ENCODE measurements at places on chromosomes 12 and 14. TPM values are rescaled to one million over a fixed set of nuclear protein-coding genes. Genes with fewer than 3 reads are reported as not detected.

GRCh38 chr12:38825006-38825405 is 80.4 kb downstream of the CPNE8 start:
- H3K27ac ChIP-seq: no peak overlapping the region
- no peaks in the 10 kb centered on the region for H3K36me3 ChIP-seq
- H3K4me1 ChIP-seq: no peaks in the 10 kb centered on the region

GRCh38 chr14:56587701-56588100 is 8.1 kb downstream of the TMEM260 start:
- peaks cover 12% of the 10 kb centered on the region for H3K36me3 ChIP-seq
- DNase-seq: no peak
- H3K4me3 ChIP-seq: no peak overlapping the region
- no peaks in the 10 kb centered on the region for H3K4me1 ChIP-seq
- no peaks in the 10 kb centered on the region for H3K27me3 ChIP-seq

GRCh38 chr12:14356147-14356546 is 9.3 kb upstream of the ATF7IP start:
- H3K36me3 ChIP-seq: peaks cover 4% of the 10 kb centered on the region
- H3K4me1 ChIP-seq: no peaks in the 10 kb centered on the region
- no peak overlapping the region for H3K4me3 ChIP-seq
- no peak overlapping the region for H3K27ac ChIP-seq

TMTC2 gene
- total RNA-seq: 1.9 TPM

DNA sequence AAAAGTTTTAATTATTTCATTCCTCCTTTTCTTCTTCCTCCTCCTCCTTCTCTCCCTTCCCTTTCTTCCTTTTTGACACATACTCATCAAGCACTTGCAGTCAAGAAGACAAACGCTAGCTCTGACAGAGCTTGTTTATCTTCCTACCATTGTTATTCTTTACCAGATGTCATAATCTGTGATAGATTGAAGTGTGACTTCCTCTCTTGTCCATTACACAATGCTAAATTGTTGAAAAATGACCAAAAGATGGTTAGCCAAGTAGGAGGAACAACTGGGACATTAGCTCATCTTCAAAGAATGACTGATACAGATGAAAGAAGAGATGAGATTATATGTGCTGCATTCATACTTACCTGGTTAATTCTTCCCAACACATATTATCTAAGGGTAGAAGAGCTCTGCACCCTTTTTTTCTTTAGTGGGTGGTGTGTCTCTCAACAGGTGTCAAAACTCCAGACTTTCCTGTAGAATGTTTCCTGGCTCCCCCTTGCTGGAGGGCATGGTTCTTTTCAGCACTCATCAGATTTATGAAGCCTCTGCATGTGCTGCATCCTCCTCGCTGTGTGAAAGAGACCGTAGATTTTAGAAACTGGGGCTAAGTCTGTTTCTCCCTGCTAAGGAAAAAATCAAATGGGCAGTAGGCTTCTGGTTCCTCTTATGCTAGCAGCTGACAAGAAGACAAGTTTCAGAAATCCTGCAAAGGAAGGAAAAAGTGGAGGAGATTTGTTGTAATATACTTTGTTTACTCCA is 147.1 kb downstream of the TMX1 start:
- H3K27me3 ChIP-seq: peaks cover 15% of the 10 kb centered on the region
- no peak overlapping the region for H3K4me3 ChIP-seq
- H3K27ac ChIP-seq: no peak overlapping the region
- H3K36me3 ChIP-seq: no peaks in the 10 kb centered on the region

- H3K4me3 ChIP-seq: no peak overlapping the region
- DNase-seq: no peak
- H3K27me3 ChIP-seq: no peaks in the 10 kb centered on the region
- no peaks in the 10 kb centered on the region for H3K36me3 ChIP-seq
- no peak overlapping the region for H3K27ac ChIP-seq
These were observed 353.6 kb downstream of the LRFN5 start for GRCh38 chr14:41960281-41960680.

CLEC4E gene
- not detected for total RNA-seq

DNA sequence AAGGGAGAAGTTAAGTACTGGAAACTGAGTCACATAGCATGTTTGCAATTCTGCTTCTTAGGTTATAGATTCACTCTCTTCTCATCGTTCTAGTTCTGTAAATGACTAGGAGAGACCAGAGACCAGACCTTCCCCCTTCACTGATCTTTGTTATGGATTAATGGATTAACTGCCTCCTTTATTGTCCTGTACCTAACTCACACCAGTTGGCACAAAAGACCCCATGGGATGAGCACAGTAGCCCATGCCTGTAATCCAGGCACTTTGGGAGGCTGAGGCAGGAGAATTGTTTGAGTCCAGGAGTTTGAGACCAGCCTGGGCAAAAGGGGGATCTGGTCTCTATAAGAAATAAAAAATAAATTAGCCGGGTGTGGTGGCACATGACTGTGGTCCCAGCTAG is 20.8 kb downstream of the BCAT1 start:
- no peak overlapping the region for H3K27ac ChIP-seq
- no peak overlapping the region for H3K4me3 ChIP-seq
- DNase-seq: no peak
- peaks cover 3% of the 10 kb centered on the region for H3K27me3 ChIP-seq

GRCh38 chr12:123491056-123491455 is 33.1 kb downstream of the SNRNP35 start:
- H3K27me3 ChIP-seq: no peaks in the 10 kb centered on the region
- H3K4me3 ChIP-seq: no peak overlapping the region
- no peak for DNase-seq
- no peaks in the 10 kb centered on the region for H3K36me3 ChIP-seq

VAMP1 gene
- total RNA-seq: 46.6 TPM

CAPZA3 gene
- not detected for total RNA-seq

RNASE3 gene
- not detected for total RNA-seq

GRCh38 chr14:86543521-86543920 is 1013.6 kb downstream of the FLRT2 start:
- no peak for DNase-seq
- H3K27me3 ChIP-seq: no peaks in the 10 kb centered on the region
- no peaks in the 10 kb centered on the region for H3K36me3 ChIP-seq

GRCh38 chr14:82438436-82438835 is 904.8 kb upstream of the SEL1L start:
- no peak for DNase-seq
- H3K27me3 ChIP-seq: no peaks in the 10 kb centered on the region
- H3K4me3 ChIP-seq: no peak overlapping the region
- H3K36me3 ChIP-seq: no peaks in the 10 kb centered on the region
- H3K4me1 ChIP-seq: no peaks in the 10 kb centered on the region

DNA sequence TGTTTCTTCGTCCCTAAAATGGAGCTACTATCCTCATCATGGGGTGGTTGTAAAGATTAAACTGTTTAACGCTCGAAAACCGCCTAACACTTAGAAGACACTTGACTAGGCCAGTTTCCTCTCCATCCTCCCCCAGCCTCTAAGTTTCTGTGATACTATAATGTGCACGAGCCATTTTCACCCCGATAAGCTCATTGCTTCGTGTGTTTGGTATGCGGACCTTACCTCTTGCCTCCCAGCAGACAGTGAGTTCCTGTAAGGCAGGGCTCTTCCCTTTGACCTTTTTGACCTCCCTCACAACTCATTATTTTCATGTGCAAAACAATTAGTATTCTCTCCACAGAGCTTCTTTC is 499 bp upstream of the GXYLT1 start:
- peaks cover 37% of the 10 kb centered on the region for H3K4me1 ChIP-seq
- peak overlapping the region; percentile 66 for H3K27ac ChIP-seq
- peaks cover 5% of the 10 kb centered on the region for H3K36me3 ChIP-seq
- no peak for DNase-seq
- H3K27me3 ChIP-seq: peaks cover 6% of the 10 kb centered on the region
- peak overlapping the region; percentile 77 for H3K4me3 ChIP-seq

LLPH gene
- 39.1 TPM for total RNA-seq

PMEL gene
- total RNA-seq: 0.10 TPM

DNA sequence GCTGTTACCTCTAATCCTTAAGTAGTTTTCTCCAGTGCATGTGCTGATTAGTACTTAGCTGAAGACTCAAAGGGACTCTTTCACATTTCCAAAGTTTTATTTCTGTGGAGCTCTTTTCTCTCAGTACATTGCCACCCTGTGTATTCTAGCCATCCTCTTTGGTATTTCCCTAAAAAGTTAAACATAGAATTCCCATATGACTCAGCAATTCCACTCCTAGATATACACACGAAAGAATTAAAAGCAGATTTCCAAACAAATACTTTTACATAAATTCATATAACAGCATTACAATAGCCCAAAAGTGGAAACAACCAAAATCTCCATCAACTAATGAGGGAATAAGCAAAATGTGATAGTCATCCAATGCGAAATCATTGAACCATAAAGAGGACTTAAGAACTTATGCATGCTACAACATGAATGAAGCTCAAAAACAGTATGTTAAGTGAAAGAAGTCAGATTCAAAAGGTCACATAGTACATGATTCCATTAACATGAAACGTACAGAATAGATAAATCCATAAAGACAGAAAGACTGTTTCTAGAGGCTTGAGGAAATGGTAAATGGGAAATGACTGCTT is 9.0 kb upstream of the NOVA1 start:
- H3K27me3 ChIP-seq: no peaks in the 10 kb centered on the region
- H3K4me3 ChIP-seq: no peak overlapping the region
- H3K27ac ChIP-seq: no peak overlapping the region
- H3K36me3 ChIP-seq: no peaks in the 10 kb centered on the region
- H3K4me1 ChIP-seq: no peaks in the 10 kb centered on the region

DNA sequence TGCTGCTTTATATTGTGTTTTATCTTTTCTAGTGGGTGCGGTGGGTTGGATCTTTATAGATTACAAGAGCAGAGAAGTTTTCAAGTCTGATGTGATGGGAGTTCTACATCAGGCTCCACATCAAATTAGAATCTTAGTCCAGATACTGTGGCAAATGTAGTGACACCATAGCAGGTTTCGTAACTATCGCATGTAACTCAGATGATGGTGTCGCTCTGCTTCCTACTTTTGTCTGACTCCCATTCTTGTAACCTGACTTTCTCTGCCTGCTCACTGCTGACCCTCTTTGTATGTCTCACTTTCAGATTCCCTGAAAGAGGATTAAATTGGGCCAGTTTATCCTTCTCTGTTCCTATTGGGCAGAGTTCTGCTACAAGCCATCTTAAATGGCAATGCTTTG is 22.8 kb upstream of the FBXO34 start:
- no peak overlapping the region for H3K4me3 ChIP-seq
- H3K4me1 ChIP-seq: no peaks in the 10 kb centered on the region
- peaks cover 25% of the 10 kb centered on the region for H3K27me3 ChIP-seq
- DNase-seq: no peak
- H3K36me3 ChIP-seq: no peaks in the 10 kb centered on the region
- no peak overlapping the region for H3K27ac ChIP-seq

SYNDIG1L gene
- total RNA-seq: not detected

DNA sequence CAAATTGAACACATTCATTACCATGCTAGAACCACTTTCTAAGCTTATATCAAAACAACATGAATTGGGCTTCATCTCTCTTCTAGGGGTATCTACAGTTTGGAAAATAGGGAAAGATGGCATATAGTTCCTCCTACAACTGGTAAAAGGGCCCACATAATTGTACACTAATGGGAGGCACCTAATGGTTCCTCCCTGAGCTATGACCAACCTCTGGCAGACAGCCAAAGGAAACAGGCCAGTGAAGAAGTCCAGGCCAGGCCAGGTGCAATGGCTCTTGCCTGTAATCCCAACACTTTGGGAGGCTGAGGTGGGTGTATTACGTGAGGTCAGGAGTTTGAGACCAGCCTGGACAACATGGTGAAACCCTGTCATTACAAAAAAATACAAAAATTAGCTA is 23.2 kb upstream of the APOF start:
- H3K4me3 ChIP-seq: no peak overlapping the region
- no peaks in the 10 kb centered on the region for H3K36me3 ChIP-seq
- peaks cover 2% of the 10 kb centered on the region for H3K27me3 ChIP-seq
- H3K27ac ChIP-seq: no peak overlapping the region

DYNLL1 gene
- 273 TPM for total RNA-seq

HHIPL1 gene
- total RNA-seq: not detected

GRCh38 chr12:124024776-124025175 is 51.8 kb downstream of the ZNF664 start:
- no peak overlapping the region for H3K27ac ChIP-seq
- H3K27me3 ChIP-seq: no peaks in the 10 kb centered on the region
- no peak overlapping the region for H3K4me3 ChIP-seq
- peaks cover 3% of the 10 kb centered on the region for H3K4me1 ChIP-seq
- no peaks in the 10 kb centered on the region for H3K36me3 ChIP-seq
- DNase-seq: no peak

KRR1 gene
- total RNA-seq: 71.0 TPM

- no peak for DNase-seq
- H3K27ac ChIP-seq: no peak overlapping the region
- H3K4me1 ChIP-seq: peaks cover 32% of the 10 kb centered on the region
These were observed 1.6 kb upstream of the CKB start for GRCh38 chr14:103524002-103524935.

DNA sequence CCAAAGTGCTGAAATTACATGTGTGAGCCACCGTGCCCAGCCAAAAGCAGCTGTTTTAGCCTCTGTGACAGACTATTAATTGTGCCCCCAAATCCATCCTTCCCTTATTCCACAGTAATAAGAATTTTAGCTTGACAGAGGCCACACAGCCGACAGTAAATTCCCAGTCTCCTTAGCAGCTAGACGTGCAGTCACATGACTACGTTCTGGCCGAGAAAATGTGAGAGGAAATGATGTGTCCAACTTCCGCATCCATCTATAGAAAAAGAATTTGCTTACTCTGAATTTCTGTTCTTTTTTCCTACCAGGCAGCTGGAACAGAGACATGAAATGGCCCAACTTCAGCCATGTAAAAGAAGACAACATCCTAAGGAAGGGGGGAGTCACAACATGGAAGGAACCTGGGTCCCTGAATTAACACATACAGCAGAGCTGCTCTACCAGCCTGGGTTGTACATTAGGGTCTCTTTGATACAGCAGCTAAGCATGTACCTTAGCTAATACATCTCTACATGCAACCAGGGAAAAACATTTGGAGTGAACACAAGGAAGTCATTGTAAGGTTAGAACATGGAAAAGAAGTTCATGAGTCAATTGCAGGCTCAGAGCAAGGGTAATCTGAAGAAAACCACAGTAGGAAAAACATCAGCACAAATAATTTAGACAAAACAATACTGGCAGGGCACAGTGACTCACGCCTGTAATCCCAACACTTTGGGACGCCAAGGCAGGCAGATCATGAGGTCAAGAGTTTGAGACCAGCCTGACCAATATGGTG is 35.5 kb downstream of the CIT start:
- H3K4me3 ChIP-seq: no peak overlapping the region
- no peak overlapping the region for H3K27ac ChIP-seq
- peaks cover 75% of the 10 kb centered on the region for H3K36me3 ChIP-seq
- H3K4me1 ChIP-seq: no peaks in the 10 kb centered on the region
- H3K27me3 ChIP-seq: no peaks in the 10 kb centered on the region
- DNase-seq: no peak

MYH6 gene
- total RNA-seq: not detected

NAV3 gene
- total RNA-seq: not detected

Data from activated CD8-positive, alpha-beta T cell treated with anti-CD3 and anti-CD28 coated beads, Interleukin-2, amount 10 ng/mL, durations not matched to agents 7 days and 5 days (primary cell).